ENCODE measurements at places on chromosomes 2 and 18.

DNA sequence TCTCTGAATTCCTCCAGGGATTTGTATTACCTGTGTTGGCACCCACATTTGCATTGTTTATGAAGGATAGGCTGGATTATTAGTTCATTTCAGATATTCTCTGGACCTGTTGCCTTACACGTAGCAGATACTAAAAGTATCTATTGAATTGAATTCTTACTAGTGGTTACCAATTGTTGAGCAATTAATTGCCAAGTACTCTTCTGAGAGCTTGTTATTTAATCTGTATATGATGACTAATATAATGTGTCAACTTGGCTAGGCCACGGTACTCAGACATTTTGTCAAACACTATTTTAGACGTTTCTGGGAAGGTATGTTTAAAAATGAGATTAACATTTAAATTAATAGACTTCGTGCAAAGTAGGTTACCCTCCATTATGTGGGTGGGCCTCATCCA lies 2.5 kb upstream of the SPP2 start:
- DNase-seq: no peak

DNA sequence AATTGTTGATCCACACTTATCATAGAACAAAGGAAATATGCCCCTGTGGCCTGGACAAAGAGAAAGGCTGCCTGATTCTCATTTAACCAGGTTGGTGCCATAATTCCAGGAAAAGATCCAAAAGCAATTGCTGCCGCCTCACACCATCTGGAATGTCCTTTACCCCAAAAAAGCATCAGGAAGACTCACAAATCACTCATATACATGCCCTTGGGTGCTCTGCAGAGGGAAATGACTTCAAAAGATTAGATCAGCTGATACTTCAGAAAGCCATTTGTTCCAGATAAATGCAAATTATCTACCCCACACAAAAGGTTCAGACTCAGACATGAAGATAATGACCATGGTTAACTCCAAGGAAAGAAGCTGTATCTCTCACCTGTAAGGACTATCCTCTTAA lies 285.8 kb downstream of the C1D start:
- DNase-seq: no peak

- no peak for DNase-seq
Observed at GRCh38 chr2:233285921-233286320, 21.7 kb upstream of the SAG start.

GRCh38 chr2:180823546-180824141 lies 156.8 kb upstream of the UBE2E3 start:
- DNase-seq: no peak

- DNase-seq: no peak
Observed at GRCh38 chr18:25853691-25854433, 236.6 kb downstream of the SS18 start.

DNA sequence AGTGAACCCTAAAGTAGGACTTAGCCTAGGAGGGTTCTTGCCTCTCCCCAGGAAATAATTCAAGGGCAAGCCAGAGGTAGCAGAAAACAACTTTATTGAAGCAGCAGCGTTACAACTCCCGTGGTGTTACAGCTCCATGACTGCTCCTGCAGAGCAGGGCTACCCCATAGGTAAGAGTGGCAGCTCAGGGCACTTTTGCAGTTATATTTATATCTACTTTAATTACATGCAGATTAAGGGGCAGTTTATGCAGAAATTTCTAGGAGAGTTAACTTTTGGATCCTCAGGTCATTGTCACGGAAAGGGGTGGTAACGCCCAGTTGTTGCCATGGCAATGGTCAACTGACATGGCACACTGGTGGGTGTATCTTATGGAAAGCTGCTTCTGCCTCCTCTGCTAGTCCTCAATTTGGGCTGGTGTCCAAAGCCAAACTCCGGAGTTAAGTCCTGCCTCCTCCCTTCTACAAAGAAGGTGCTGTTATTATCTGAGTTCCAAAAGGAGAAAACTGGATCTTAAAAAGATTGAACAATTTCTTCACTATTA lies 1413.0 kb downstream of the DSC3 start:
- DNase-seq: no peak

- no peak for DNase-seq
Observed at GRCh38 chr2:147293991-147294824, 550.6 kb upstream of the ACVR2A start.

DNA sequence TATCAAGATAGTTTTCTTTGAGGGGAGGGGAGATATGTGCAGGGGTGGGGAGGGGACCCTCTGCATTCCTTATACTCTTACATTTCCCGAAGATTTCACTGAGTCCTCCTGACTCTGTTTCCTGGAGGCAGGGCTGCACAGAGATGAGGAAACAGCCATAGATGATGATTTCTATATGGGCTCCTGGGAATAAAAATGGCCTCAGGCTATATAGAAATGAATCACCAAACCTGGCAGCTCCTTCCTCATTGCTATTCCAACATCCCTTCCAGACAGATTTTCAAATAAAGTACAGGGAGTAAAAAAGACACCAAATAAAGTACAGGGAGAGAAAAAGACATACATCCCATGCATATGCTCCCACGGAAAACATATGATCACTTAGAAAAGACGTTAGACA lies 474.8 kb upstream of the RAB6C start:
- DNase-seq: no peak

- no peak for DNase-seq
Observed at GRCh38 chr2:95374029-95374428, 28.5 kb upstream of the FAHD2A start.

DNA sequence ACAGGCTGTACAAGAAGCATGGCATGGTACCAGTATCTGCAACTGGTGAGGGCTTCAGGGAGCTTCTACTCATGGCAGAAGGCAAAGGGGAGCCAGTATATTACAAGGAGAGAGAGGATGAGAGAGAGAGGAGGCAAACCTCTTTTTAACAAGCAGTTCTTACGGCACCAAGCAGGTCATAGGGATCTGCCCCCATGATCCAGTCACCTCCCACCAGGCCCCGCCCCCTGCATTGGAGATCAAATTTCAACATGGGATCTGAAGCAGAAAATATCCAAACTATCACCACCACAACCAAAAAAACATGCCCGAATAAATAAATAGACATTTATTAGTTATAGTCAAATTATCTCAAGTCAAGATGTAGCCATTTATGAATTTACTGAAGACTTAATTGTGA lies 14.5 kb upstream of the SLC35F5 start:
- no peak for DNase-seq

- DNase-seq: no peak
Observed at GRCh38 chr2:135647836-135648579, 93.6 kb upstream of the UBXN4 start.

DNA sequence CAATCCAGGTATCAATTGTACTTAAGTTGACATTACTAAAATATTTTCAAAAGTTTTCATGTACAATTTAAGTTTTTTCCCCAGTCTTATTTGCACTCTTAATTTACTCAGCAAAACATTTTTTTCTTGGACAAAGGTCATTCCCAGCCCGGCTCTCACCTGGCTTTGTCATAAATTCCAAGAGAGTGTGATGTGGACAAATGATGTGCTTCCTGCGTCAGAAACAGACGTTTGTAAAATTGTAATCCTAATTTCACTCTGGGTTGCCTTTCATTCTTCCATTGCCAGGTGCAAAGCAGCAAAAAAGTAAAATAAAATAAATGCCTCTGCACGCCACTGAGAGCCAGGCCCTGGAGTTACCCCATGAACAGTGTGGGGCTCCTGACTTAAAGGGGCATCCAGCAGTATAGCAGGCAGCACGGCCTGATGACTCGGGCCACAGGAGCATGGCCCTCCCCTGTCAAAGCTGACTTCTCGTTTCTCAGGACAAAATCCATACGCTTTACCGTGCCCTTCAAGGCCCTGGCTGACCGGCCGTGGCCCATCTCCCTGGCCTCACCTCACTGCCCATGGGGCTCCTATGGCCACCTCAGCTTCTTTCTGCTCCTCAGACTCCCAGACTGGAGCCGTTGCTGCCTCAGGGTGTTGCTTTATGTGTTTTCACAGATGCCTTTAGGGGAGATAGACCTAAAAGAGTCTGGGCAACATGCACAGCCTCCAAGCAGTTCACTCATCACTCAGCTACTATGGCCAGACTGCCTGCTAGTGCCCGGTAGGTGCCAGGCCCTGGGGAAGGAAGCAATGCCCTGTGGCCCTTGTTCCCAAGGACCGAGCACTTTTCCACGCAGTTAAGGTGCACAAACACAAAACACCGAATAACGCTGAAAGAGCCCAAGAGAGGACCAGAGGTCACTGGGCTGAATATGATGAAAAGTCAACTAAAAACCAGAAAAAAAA lies 7.6 kb upstream of the TMEM185B start:
- no peak for DNase-seq

DNA sequence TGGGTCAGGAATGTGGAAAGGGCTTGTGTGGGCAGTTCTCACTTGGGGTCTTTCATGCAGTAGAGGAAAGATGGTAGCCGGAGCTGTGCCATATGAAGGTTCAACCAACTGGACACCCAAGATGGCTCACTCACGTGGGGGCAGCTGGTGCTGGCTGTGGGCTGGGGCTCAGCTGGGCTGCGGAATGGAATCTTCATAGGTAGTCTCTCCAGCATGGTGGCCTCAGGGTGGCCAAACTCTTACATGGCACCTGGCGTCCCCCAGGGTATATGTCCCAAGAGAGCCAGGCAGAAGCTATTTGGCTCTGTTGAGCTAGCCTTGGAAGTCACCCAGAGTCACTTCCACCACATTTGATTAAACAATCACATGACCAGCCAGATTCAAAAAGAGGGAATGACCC lies 163.1 kb upstream of the KLHL29 start:
- DNase-seq: no peak

DNA sequence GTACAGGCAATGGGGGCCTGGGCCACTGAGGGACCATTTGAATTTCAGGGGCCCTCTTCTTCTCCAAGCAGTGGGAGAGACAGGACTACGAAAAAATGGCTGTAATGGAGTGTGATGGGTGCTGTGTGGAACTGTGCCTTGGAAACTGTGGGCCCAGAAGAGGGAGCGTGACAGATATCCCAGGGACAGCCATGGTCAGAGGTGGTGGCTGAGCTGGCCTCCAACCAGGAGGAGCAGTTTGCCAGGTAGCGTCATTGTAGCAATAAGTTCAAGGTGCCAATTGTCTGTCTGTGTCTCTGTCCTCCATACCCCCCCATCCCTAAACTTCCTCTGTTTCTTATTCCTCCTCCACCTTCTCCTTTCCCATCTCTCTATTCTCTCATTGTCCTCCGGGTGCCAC lies 15.3 kb downstream of the THNSL2 start:
- no peak for DNase-seq

DNA sequence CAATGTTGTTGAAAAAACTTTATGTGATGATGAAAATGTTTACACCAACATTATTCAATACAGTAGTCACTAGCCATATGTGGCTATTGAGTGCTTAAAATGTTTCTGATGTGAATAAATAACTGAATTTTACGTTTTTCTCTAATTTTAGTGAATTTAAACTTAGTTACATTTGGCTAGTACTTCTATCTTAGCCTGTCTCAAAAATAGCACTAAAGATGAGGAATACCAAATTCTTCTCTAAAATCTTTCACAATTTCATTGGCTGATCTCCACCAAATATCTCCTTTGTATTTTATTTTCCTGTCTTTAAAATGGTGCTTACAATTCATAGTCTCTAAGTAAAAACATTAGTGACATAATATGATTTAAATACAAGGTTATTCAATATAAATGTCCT lies 83.7 kb upstream of the RND3 start:
- no peak for DNase-seq

DNA sequence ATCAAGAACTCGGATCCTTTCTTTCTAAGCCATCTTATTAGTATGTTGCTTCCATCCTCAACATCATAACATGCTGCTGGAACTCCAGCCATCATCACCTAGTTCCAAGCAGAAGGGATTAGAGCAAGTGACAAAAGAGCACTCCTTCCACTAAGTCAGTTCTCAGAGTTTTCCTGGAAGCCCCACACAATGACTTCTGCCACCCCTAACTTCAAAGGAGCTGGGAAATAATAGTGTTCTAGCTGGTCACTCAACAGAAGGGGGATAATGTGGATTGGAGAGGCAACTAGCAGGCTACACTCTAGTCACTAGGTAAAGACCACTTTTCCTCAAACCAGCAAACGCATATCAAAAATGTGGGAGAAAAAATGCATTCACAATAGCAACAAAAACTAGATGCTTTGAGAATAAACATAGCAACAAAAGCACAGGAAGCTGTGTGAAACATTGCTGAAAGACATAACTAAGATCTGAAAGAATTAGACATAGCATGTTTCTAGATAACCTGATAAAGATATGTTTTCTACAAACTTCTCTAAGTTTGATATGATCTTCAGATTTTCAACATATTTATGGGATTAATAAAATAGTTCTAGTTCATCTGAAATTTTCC lies 39.5 kb downstream of the COX7A2L start:
- no peak for DNase-seq

- DNase-seq: no peak
Observed at GRCh38 chr2:30772021-30772705, 35.1 kb downstream of the CAPN13 start.

DNA sequence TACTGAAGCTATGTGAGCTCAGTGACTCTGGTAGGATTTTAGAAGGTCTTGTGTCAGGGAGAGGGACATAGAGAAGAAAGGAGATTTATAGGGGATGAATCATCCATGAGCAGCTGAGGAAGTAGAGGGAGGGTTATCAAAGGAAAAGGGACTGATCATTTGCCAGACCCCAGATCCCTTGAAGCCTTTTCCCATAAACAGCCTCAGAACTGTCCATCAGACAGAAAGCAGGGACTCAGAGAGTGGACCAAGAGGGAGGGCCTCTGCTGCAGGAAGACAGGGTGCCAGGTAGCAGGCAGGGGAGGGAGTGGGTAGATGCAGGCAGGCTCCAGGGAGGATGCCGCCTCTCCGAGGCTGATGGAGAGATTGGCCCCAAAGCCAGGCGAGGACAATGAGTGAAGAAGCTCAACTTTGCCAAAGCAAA lies 133.9 kb downstream of the TNS1 start:
- DNase-seq: no peak

- no peak for DNase-seq
Observed at GRCh38 chr2:65071499-65072180, 15.4 kb downstream of the CEP68 start.

DNA sequence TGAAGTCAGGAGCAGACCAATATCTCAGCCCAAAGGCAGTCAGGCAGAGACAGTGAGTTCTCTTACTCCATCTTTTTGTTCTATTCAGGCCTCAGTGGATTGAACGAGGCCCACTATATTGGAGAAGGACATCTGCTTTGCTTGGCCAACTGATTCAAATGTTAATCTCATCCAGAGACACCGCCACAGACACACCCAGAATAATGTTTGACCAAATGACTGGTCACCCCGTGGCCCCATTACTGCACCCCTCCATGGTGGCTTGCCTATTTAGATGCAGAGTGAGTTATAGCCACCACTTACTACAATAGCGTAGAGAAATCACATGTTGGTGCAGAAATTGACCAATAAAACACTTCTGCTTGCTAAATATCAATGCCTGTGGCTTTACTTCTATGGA lies 88.1 kb downstream of the HRH4 start:
- DNase-seq: no peak
